ENCODE measurements at places on chromosomes 1 and 21.

DNA sequence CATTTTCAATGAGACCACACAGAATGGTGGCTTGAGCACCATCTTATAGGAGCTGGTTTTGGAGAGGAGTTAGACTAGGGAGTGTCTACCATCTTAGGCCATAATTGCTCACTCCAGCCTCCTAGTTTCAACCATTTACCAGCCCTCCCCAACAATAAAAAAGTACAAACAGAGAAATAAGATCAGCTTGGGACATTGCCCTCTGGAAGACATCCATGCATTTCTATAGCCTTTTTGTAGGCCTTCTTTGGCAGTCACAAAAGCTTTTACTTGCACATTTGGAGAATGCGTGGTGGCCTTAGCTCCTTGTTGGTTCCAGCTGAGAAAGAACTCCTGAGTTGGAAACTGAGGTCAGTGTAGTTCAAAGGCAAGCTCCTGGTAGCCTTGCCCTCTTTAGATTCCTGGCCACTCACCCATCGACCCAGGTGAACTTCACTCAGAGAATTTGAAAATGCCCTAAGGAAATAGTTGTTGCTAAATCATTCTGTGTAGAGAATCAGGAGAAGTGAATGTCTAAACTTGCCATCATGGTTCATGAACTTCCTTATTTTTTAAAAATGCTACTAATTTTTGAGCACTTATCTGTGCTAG is 301.7 kb upstream of the PROX1 start:
- no peak overlapping the region for H3K4me3 ChIP-seq
- DNase-seq = no peak
- peaks cover 9% of the 10 kb centered on the region for H3K4me1 ChIP-seq
- H3K27me3 ChIP-seq = no peaks in the 10 kb centered on the region
- H3K27ac ChIP-seq = no peak overlapping the region
- no peaks in the 10 kb centered on the region for H3K36me3 ChIP-seq

GRCh38 chr1:4415476-4415875 is 238.9 kb upstream of the AJAP1 start:
- no peak overlapping the region for H3K27ac ChIP-seq

DNA sequence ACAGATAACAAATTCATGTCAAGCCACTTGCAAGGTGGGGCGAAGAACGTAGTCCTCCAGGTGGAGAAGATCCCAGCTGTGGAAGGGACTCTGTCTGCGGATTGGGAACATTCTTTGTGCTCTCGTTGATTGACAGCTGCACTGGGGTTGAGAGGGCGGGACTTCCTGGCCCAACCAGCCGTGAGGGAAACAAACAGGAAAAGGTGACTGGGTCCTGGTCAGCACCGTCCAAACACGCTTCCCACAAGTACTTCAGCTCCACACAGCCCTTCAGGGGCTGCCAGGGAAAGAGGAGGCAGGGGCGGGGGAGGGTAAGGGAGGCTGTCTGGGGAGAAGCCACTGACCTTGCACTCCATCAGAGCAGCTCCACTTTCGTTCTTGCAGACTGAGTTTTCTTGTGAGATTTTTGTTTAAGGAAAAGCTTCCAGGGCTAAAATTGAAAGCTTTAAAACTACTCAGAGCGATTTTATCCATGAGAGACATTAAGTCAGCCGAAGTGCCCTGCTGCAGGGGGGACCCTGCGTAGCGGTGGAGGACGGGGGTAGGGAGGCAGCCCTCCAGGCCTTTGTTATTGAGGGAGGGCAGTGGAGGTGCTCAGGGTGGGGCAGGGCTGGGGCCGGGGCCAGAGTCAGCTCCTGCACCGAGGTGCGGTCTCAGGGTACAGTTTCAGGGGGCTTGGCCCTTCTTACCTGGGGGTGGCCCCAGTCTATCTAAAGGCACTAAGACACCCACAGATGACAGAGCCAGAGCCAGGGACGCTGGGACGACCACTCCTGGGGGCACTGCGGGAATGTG is 21.6 kb upstream of the STUM start:
- peaks cover 42% of the 10 kb centered on the region for H3K27me3 ChIP-seq
- H3K27ac ChIP-seq = no peak overlapping the region
- no peaks in the 10 kb centered on the region for H3K36me3 ChIP-seq
- DNase-seq = no peak
- H3K4me3 ChIP-seq = no peak overlapping the region

DNA sequence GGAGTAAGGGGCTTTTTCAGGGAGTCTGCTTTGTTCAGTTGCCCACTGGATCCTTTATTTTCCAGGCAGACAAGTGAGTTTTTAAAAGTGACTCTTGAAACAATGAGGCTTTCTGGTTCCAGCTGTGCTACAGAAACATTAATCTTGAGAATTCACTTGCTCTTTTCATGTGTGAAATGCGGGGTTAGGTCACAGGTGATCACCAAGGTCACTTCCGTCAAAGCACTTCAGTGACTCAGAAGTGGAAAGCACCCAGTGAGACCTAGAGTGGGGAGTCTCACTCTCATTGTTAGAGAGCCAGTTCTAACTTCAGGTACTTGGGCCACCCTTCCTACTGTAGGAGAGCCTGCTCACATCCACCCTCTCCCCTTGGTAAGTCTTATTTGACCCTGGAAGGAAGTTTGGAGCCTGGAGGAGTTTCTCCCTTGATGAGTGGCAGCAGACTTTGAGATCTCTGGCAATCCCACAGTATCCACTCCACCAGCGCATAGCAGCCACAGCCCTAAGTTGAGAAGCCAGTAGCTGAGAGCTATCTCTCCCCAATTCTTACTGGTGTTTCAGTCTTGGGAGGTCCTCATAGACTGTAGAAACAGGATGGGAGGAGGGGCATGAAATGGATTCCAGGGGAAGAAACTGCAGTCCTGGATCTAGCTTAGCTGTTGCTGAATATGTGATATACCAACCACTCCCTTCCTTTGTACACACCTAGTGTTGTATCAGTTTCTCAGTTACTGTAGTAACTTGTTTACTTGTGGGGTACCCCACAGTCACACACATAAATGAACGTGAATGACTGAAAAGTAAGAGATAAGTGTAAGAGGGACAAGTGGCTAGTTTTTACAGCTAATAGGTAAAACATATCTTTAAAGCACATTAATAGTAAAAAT is 3.1 kb downstream of the TACSTD2 start:
- H3K27ac ChIP-seq = no peak overlapping the region
- H3K4me3 ChIP-seq = no peak overlapping the region
- no peaks in the 10 kb centered on the region for H3K4me1 ChIP-seq
- peaks cover 14% of the 10 kb centered on the region for H3K27me3 ChIP-seq

GRCh38 chr1:85121744-85122143 is 73.4 kb upstream of the MCOLN3 start:
- no peaks in the 10 kb centered on the region for H3K27me3 ChIP-seq
- no peak overlapping the region for H3K4me3 ChIP-seq
- H3K36me3 ChIP-seq = no peaks in the 10 kb centered on the region
- no peak overlapping the region for H3K27ac ChIP-seq
- no peaks in the 10 kb centered on the region for H3K4me1 ChIP-seq

DNA sequence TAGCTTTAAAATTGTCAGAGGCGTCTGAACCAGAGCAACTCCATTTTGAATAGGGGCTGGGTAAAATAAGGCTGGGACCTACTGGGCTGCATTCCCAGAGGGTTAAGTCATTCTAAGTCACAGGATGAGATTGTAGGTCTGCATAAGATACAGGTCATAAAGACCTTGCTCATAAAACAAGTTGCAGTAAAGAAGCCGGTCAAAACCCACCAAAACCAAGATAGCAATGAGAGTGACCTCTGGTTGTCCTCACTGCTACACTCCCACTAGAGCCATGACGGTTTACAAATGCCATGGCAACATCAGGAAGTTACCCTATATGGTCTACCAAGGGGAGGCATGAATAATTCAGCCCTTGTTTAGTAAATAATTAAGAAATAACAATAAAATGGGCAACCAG is 143.6 kb downstream of the GABPA start:
- peaks cover 5% of the 10 kb centered on the region for H3K4me1 ChIP-seq
- H3K27ac ChIP-seq = no peak overlapping the region
- no peaks in the 10 kb centered on the region for H3K36me3 ChIP-seq
- H3K27me3 ChIP-seq = no peaks in the 10 kb centered on the region
- no peak overlapping the region for H3K4me3 ChIP-seq

GRCh38 chr1:88537787-88538186 is 146.3 kb upstream of the PKN2 start:
- no peak overlapping the region for H3K4me3 ChIP-seq
- no peak overlapping the region for H3K27ac ChIP-seq
- no peaks in the 10 kb centered on the region for H3K4me1 ChIP-seq
- no peak for DNase-seq
- no peaks in the 10 kb centered on the region for H3K27me3 ChIP-seq
- H3K36me3 ChIP-seq = no peaks in the 10 kb centered on the region

DNA sequence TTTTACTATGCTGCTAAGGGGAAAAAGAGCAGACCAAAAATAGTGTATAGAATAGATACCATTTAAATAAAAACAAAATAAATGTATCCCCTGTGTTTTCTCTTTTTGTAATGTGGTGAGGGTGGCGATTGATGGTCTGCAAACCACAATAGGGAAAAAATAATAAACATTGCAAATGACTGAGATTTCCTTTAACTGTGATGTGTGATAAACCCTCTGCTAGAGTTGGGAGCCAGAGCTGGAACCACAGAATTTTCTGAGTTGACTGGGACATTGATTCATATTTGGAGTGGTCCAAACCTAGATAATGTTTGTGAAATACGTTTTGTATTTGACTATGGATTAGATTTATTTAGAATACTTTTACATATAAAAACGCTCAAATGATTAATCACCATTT is 70.6 kb upstream of the PTGFR start:
- H3K4me1 ChIP-seq = no peaks in the 10 kb centered on the region
- no peak overlapping the region for H3K4me3 ChIP-seq
- H3K36me3 ChIP-seq = no peaks in the 10 kb centered on the region
- DNase-seq = no peak
- H3K27me3 ChIP-seq = peaks cover 3% of the 10 kb centered on the region

DNA sequence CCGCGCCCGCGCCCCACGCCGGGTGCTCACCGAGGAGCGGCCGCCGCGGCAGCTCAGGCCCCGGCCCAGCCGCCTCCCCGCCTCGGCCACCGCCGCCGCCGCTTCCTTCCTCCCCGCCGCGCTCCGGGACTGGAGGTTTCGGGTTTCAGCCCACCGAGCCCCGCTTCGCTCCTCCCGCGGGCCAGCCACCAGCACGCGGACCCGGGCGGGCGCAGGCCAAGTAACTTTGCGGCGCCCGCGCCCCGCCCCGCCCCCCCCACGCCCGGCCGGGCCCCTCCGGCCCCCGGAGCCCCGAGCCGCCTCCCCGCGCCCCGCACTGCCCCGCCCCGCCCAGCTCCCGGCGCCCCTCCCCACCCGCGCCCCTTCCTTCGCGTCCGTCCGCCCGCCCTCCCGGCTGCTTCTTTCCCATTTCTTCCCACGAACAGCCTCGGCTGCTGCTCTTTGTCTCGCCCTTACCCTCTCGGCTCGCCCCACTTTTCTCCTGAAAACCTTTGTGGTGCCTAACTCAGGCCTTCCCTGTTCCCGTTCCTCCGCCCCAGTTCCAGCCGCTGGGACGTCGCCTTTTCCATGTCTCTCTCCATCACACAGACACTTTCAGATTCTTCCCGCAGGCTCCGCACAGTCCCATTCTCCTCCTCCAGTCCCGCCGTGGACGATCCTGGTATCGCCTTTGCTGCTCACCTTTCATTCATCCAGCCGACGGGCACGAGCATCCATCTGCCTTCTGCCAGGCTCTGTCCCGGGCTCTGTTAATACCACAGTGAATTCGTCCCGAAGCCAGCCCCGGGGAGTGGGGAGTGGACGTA is at the start of gene GPR161:
Gene GPR161 (minus strand): TSS at position 222 of the 806 bp plus-strand sequence. CDS start 32,080 bp downstream, outside the sequence.
- H3K4me1 ChIP-seq = peaks cover 27% of the 10 kb centered on the region
- no peaks in the 10 kb centered on the region for H3K27me3 ChIP-seq
- H3K4me3 ChIP-seq = peak within 1 kb of the TSS; percentile 66
- H3K36me3 ChIP-seq = no peaks in the 10 kb centered on the region
- no peak within 1 kb of the TSS for H3K27ac ChIP-seq

DNA sequence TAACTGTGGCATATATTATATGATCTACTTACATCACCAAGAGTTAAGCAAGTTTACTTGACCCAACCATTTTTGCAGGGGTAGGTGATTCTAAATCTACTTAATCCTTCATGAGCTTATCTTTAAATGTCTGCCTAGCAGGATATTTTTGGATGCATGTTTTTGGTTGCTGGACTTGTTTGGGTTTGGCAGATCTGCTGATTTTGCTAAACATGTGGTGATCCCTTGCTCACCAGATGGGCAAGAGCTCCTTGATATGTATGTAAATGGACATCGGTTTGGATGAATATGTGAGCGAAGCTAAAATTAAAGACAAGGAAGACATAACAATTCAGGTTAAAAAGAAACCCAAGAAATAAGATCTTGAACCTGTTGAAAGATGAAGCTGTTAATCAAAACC is 36.7 kb downstream of the FMN2 start:
- H3K4me1 ChIP-seq = no peaks in the 10 kb centered on the region
- H3K27ac ChIP-seq = no peak overlapping the region
- H3K36me3 ChIP-seq = no peaks in the 10 kb centered on the region
- no peak overlapping the region for H3K4me3 ChIP-seq

DNA sequence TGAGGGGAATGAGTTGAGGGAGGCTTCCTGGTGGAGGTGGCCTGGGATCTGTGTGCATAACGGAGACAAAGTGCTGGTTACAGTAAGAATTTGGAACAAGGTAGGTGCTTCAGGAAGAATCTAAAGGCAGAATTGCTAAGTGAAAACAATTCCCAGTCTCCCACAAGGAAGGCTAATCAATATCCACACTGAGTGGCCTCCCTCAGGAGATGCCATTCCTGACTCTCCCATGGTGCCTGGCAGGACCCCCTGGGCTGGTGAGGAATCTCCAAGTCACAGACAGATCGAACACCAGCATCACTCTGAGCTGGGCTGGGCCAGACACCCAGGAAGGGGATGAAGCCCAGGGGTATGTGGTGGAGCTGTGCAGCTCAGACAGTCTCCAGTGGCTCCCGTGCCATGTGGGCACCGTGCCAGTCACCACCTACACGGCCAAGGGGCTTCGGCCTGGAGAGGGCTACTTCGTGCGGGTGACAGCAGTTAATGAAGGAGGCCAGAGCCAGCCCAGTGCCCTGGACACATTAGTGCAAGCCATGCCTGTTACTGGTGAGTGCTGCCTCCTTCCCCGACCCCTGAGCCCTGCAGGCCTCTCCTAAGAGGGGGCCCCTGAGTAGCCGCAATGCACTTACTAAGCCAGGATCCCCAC is 30.7 kb downstream of the IGFN1 start:
- H3K36me3 ChIP-seq = no peaks in the 10 kb centered on the region
- peaks cover 13% of the 10 kb centered on the region for H3K27me3 ChIP-seq
- no peak overlapping the region for H3K4me3 ChIP-seq
- no peaks in the 10 kb centered on the region for H3K4me1 ChIP-seq
- H3K27ac ChIP-seq = no peak overlapping the region
- DNase-seq = no peak

- H3K36me3 ChIP-seq = no peaks in the 10 kb centered on the region
- no peak for DNase-seq
- no peaks in the 10 kb centered on the region for H3K4me1 ChIP-seq
- no peaks in the 10 kb centered on the region for H3K27me3 ChIP-seq
- no peak overlapping the region for H3K4me3 ChIP-seq
- no peak overlapping the region for H3K27ac ChIP-seq
These were observed 64.3 kb downstream of the IL23R start for GRCh38 chr1:67230539-67230938.

GRCh38 chr21:38173276-38174035 is 83.3 kb upstream of the KCNJ15 start:
- no peak overlapping the region for H3K27ac ChIP-seq
- no peak for DNase-seq
- no peak overlapping the region for H3K4me3 ChIP-seq
- no peaks in the 10 kb centered on the region for H3K27me3 ChIP-seq
- H3K4me1 ChIP-seq = no peaks in the 10 kb centered on the region

All from DND-41 (cell line).